Inflammatory macrophage treated with lipopolysaccharide for 1 hour (primary cell): ENCODE measurements at places on chromosomes 12 and 14.

DNA sequence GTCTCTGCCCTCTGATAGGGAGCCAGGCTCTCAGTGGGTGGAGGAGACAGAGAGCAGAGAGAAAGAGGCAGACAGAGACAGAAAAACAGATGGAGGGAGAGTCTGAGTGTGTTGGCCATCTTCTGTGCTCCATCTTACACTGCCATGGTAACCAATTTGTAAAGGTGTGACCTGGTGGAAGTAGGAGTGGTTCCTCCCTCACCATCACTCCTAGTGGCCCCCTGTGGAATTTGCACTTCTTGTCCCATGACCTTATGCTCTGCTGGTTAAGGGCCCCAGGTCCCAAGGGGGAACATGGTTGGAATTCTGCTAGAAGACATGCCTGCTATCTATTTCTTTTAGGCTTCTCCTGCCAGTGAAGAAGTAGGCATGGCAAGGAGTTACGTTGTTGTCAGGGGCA lies 376.7 kb upstream of the CCDC196 start:
- DNase-seq = no peak

GRCh38 chr12:98456576-98457573 lies 58.5 kb upstream of the TMPO start:
- peak; percentile 65 for DNase-seq

DNA sequence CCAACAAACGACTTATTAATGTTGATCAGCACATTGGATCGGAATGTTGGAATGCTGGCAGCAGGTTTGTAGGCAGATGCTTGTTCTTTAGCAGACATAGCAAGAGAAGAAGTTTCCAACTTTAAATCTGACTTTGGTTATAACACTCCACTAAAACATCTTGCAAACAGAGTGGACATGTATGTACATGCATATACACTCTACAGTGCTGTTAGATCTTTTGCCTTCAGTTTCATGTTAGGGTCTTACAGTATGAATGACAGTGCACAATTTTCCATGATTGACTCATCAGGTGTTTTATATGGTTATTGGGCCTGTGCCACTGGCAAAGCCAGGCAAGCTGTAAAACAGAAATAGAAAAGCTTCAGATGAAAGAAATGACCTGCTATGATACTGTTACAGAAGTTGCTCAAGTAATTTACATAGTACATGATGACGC lies 14.3 kb upstream of the DHRS7 start:
- no peak for DNase-seq

DNA sequence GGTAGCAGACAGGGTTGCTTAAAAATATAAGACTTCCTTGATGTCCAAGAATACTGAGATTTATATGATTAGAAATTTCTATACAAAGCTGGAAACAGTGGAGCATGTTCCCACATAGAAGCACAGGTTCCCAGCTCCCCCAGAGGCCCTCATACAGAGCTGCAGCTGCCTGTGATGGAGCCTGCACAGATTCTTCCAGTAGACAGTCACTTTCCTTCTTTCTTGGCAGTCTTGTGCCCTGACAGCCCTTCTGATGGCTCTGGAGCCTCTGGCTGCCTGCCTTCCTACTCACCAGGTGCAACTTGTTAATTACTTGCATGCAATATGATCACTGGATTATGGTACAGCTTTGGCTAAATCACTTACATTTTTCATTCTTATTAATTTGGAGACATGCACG lies 44.4 kb downstream of the BICD1 start:
- no peak for DNase-seq

DNA sequence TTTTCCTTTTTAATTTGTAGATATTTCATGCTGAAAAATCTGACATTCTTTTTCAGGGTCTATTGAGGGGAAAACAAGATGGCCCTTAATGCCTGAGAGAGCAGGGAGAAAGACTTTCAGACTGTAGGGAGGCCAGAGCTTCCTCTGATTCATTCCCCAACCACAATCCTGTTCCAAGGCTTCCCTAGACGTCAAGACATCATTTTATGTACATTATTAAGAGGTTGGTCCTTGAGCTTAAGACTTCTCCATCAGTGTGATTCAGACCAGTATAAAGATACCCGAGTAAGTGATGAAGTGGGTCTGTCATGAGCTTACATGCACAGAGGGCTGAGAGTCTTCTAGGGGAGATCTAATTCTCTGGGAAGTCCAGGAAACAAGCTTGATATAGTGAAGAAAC lies 57.3 kb downstream of the AVPR1A start:
- DNase-seq = no peak

GRCh38 chr12:93325855-93326254 lies 51.9 kb upstream of the NUDT4 start:
- no peak for DNase-seq

DNA sequence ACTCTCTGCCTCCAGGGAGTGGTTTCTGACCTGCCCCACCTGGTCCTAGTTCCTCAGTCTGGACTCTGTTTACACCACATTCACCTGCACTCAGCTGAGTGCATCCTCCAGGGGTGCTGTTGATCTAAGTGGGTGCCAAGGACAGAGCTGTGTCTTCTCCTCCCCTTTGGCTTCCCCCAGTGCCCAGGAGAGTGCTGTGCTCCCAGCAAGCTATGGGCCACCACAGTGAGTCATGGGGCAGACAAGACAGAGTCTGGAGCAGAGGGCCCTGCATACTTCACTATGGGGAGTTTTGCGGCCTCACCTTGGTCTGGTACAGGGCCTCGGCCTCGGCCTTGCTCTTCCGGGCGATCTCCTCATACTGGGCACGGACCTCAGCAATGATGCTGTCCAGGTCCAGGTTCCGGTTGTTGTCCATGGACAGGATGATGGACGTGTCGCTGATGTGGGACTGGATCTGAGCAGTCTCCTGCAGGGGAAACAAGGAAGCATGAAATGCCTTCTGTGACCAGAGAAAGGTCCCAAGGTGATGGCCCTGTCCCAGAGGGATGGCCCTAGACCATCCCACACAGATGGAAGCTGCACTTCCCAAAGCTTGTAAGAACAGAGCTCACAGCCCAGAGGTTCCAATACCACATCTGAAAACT lies 4.9 kb downstream of the KRT73 start:
- no peak for DNase-seq

DNA sequence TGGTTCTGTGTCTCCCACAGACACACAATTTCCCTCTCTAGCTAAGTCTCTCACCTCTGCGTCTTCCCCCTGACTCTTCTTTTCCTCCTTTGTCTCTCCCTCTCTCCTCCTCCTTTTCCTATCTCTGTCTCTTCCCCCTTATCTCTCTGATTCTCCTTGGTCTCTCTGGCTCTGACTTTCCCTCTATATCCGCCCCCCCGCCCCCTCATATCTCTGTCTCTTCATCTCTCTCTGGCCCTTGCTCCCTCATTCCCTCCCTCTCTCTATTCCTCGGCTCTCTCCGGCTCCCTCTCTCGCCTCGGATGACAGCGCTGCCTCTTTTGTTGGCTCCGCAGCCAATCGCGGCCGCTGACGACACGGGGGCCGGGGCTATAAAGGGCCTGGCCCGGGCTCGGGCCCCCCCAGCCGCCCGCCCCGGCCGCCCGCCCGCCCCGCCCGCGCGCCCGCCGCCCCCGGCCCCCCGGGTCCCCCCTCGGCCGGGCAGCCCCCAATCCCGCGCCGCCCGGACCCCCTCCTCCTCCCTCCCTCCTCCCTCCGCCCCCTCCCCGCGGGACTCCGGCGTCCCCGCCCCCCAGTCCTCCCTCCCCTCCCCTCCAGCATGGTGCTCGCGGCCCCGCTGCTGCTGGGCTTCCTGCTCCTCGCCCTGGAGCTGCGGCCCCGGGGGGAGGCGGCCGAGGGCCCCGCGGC lies at the start of gene GDF11:
Gene GDF11 (plus strand): TSS at position 404 of the 687 bp plus-strand sequence. CDS start 195 bp downstream, at position 599.
- no peak for DNase-seq

- DNase-seq = peak; percentile 36
These were observed 33.6 kb downstream of the E2F7 start for GRCh38 chr12:77031745-77032144.

GRCh38 chr14:65470404-65470880 lies 57.9 kb downstream of the FUT8 start:
- no peak for DNase-seq

- no peak for DNase-seq
These were observed 266.4 kb downstream of the LRFN5 start for GRCh38 chr14:41872931-41873685.

GRCh38 chr14:68544081-68544892 lies 248.6 kb downstream of the ZFP36L1 start:
- peak; percentile 84 for DNase-seq

GRCh38 chr14:73393375-73393774 lies 65.0 kb downstream of the NUMB start:
- no peak for DNase-seq

- DNase-seq = no peak
These were observed 126.9 kb downstream of the KITLG start for GRCh38 chr12:88453323-88453722.

- no peak for DNase-seq
These were observed 150.2 kb downstream of the CCDC91 start for GRCh38 chr12:28340261-28341045.

DNA sequence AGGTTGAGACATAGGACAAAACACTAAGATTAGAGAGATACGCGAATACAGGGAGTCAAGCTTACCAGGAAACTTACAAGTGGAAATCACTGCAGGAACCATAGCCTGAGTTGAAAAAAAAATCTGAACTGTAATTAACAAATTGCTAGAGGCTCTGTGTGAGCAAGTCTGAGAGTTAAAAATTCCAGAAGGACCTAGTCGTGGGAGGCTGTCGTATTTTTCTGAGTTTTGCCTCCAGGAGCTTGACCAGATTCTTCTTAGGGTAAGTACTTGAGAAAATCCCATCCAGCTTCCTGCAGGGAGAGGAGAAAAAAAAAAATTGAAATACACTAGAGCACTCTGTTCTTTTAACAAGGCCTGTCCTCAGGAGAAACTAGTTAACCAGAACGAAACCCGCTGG lies 22.7 kb downstream of the DIO2 start:
- no peak for DNase-seq

GRCh38 chr12:105775343-105775742 lies 363.4 kb downstream of the NUAK1 start:
- no peak for DNase-seq

GRCh38 chr14:99677231-99678140 lies 6.6 kb upstream of the CYP46A1 start:
- no peak for DNase-seq

DNA sequence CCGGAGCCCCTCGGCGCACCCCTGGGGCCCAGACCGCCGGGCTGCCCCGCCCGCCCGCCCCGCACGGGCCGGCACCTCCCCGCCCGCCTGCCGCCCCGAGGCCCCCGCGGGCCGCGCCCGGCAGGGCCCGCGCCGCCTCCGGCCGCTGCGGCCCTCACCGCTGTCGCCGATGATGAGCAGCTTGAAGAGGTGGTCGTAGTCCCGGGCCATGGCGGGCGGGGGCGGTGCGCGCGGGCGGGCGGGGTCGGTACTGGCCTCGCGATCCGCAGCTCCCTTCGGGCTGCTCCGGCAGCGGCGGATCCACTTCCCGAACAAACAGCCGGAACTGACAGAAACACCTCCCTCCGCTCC lies at the start of gene RAB35:
Gene RAB35 (minus strand): TSS at position 313 of the 351 bp plus-strand sequence. CDS start 103 bp downstream, at position 210.
- DNase-seq = no peak

DNA sequence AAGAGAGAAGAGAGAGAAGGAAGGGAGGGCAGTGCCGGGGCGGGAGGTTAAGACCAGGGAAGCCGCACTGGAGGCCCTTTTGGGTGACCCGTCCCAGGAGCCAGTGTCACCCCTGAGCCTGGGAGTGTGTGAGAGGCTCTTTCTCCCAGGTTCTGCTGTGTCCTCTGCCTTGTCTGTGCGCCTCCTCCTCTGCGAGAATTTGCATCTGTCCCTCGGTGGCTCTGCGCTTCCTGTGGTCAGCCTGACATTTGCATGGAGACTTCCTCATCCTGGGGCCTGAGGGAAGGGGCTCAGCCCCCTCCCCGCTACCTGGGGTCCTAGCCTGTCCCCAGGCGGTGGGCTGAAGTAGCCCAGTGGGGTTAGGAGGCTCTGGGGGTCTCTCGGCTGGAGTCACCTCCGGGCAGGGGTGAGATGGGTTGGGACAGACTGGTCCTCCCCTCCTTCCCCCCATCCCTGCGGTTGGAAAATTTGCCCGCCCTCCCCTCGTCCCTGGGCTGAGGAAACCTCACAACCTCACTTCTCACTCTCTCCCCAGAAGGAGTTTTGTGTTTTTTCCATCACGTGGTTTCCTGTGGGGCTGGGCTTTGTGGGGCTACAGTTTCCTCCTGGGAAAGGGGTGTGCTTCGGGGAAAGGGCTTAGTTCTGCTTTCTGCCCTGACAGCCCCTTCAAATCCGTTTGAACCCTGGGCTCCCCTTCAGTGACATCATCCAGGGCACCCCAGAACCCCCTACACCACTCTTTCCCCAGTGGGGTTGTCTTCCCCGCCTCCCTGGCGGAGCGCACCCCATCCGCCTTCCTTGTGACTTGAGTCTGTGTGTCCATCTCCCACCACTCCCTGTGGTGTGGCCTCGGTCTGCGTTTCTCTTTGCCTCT lies 2.5 kb downstream of the PTPN6 start:
- peak; percentile 94 for DNase-seq

- DNase-seq = no peak
These were observed 170.7 kb upstream of the CDKN3 start for GRCh38 chr14:54226103-54226502.

DNA sequence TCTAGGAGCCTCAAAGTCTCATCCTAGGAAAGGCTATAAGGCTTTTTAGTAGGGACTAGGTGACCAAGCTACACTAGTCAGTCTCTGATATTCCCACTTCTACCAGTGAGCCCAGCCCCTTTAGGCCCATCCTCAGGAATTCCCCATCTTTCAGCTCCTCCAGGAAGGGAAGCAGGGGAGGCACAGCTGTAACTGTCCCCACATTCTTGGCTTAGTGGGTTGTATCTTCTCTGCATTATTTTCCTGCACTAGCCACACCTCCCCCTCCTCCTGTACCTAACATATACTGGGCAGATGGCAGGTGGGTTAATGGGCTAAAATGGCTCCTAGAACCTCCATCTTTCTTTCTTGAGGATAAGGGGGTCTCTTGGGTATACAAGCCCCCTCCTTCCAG lies 424 bp upstream of the CYP27B1 start:
- no peak for DNase-seq

DNA sequence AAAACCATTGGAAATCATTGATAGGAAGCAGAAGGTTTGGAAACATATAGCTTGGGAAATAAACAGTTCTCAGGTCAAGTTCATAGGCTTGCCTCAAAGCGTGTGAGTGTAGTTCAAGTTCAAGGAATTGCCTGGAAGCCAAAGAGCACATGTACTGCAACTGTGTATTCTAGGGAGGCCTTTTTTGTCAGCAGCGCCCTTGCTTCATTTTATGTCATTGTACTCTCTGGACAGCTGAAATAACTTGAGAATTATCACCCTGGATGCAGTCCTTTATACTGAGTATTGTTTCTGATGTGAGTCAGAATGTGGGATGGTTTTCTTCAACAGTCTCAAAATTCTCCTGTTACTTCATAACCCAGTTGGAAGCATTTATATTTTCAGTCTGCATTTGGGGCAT lies 16.0 kb upstream of the EVL start:
- no peak for DNase-seq

GRCh38 chr14:91681118-91681517 lies 50.8 kb downstream of the CATSPERB start:
- no peak for DNase-seq
